ENCODE measurements at places on chromosomes 16 and 17.
A peak's percentile ranks its signal among the peaks of the same experiment; 100 is the strongest.

DNA sequence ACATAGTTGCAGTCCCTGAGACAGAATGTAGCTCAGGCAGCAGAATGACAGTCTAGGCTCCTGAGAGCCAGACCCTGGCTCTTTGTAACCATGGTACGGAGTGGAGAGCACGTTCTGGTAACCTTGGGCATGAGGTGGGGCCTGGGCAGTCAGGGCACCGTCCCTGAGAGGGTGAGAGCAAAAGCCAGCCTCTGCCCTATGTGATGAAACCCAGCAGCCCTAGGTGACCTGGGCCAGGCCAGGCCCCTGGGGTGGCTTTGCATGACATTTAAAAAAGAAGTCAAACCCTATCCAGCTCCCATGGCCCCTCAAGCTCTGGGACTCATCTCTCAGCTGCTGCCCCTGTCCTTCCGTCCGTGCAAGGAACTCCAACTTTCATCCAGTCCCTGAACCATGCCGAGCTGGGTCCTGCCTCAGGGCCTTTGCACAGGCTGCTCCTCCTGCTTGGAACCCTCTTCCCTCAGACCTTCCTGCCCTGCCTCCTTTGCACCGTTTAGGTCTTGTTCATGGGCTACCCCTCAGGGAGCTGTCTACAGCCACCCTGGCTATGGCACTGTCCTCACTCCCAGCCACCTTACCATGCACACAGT is 188.6 kb downstream of the NTN1 start:
- DNase-seq, result no peak

GRCh38 chr17:55427587-55427882 is 5.9 kb upstream of the MMD start:
- DNase-seq, result no peak

- DNase-seq, result no peak
Observed at GRCh38 chr16:3190949-3191353, 2.9 kb downstream of the OR1F1 start.

DNA sequence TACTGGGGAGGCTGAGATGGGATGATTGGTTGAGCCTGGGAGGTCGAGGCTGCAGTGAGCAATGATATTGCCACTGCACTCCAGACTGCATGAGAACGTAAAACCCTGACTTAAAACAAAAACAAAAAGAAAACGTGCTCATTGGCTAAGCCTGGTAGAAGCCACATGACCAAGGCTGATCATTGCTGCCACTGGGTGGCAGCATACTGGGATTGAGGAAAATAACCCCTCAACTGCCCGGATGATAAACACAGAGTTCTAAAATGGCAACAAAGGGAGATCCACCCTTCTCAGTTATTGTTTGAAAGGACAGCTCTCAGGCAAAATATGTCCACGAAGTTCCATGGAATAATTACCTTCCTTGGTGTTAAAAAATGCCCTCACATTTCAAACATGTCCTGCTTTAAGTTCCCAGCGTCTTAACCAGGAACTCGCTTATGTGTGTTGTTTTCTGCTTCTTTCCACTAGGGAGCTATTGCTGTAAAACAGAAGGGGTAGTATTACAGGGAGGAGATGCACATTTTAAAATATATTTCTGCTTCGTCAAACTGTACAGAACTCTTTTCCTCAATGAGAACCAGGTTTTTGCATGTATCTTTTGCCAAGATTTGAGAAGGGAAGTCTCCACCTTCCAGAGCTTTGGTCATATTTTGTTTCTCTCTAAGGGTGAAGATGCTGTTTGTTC is 675.3 kb downstream of the MAF start:
- DNase-seq, result peak; percentile 61

DNA sequence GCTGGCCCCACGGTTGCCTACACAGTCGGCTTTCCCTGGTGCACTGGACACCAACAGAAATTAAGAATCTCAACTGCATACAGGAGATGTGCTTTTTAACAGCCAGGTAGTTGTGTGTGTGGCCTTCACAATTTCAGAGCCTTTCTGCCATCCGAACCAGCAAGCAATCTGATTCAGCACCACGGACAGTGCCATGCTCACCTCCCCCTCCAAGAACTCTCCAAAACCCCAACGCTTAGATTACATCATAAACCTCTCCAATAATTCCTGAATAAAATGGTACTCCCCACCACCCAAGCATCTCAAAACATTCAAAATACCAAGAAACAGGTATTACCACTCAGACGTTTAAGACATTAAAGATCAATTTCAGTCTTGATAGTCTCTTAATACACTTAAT is 31.8 kb downstream of the USP7 start:
- peak; percentile 74 for DNase-seq

DNA sequence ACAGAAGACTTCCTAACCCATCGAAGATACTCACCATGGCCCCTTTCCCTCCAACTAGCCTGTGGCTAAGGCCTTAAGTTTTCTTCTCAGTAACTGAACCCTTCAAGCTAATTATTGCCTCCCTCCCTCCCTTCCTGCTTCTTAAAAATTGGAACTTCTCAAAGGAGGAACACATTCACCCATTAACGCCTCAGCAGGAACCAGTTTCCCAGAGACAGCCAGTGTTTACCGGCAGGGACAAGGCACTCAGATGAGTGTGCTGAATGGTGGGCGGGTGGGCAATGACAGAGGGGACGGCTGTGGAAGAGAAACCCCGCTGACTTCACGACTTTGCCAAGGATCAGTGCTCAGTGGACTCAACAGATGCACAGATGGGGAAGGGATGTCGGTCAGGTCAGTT is 20.3 kb downstream of the PITPNA start:
- no peak for DNase-seq

GRCh38 chr16:28086186-28087139 is 22.9 kb upstream of the GSG1L start:
- no peak for DNase-seq

GRCh38 chr16:55756963-55757362 is 75.9 kb downstream of the CES1 start:
- no peak for DNase-seq

- no peak for DNase-seq
Observed at GRCh38 chr16:11636172-11636721, 32.0 kb upstream of the SNN start.

- DNase-seq, result no peak
Observed at GRCh38 chr17:49787884-49788477, 500 bp upstream of the KAT7 start.

GRCh38 chr17:40430272-40431230 is 12.7 kb upstream of the IGFBP4 start:
- no peak for DNase-seq

DNA sequence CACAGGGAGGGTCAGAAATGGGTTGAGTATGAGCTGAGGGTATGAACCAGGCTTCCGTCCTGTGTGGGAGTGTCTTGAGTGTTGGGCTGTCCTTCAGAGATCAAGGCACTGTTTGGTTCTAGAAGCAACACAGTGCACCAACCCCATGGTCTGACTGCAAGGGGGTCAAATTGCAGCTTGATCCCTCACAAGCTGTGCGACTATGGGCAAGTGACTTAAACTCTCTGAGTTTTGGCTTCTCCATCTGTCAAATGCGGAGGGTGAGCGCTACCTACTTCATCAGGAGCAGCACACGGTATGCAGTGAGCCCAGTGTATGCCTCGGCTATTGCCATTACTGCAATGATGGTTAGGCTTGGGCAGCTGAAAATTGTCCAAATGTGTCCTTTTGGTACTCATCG is 21.0 kb downstream of the SEC14L5 start:
- DNase-seq, result no peak

DNA sequence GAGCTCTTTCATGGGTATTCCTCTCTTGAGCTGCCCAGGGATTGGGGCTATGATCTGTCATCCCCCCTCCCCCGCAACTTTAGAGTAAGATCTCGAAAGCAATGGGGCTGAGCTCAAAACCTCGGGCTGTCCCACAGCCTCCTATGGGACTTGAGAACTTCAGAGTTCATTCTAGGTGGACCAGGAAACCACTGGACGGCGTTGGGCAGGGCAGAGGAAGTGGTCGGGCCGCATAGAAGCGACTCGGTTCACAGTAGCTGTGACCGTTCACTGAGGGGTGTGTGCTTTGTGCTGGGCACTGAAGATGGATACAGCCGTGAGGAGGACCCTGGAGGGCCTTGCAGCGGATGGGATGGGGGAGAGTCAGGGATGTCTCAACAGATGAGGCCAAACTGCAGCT is 292.0 kb downstream of the CPPED1 start:
- no peak for DNase-seq

DNA sequence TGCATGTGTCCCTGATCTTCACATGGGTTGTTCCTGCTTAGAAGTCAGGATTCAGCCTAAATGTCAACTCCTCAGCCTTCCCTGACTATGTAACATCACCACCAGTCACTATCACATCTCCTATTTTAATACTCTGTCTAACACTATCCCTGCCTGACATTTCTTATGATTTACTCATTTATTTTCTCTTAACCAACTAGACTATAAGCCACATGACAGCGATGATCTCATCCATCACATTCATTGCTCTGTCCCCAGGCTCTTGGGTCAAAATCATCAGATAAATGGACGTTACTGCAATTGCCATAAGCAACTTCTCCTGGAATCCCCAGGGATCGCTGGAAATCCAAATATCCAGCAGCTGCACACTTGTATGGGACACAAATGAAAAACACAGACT is 15.7 kb downstream of the CDRT4 start:
- no peak for DNase-seq

DNA sequence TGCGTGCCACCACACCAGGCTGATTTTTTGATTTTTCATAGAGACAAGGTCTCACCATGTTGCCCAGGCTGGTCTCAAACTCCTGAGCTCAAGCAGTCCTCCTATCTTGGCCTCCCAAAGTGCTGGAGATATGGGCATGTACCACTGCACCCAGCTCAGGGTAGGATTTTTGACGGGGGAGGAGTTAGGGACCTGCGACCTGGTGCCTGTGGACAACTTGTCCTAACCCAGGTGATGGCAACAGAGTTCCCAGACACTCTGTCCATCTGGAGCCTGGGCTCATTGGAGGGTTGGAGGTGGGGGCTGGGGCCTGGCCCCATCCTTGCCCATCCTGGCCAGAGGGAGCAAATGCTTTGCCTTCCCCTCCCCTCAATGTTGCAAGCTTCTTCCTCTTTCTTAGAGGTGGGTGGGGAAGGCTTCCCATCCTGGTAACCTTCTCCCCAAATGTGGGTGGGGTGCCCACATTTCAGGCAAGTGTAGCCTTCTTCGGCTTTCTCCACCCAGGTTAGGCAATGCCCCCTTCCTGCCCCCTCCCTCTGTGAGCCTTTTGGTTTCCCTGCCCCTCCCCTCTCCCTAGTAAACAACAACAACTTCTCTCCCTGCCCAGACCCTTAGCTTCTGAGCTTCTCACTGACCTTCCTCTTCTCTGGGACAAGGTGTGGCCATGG is 24.9 kb downstream of the RARA start:
- DNase-seq, result no peak

- no peak for DNase-seq
Observed at GRCh38 chr16:23491490-23492391, 18.6 kb downstream of the GGA2 start.

GRCh38 chr16:63563819-63564505 is 1527.7 kb upstream of the CDH8 start:
- DNase-seq, result no peak

DNA sequence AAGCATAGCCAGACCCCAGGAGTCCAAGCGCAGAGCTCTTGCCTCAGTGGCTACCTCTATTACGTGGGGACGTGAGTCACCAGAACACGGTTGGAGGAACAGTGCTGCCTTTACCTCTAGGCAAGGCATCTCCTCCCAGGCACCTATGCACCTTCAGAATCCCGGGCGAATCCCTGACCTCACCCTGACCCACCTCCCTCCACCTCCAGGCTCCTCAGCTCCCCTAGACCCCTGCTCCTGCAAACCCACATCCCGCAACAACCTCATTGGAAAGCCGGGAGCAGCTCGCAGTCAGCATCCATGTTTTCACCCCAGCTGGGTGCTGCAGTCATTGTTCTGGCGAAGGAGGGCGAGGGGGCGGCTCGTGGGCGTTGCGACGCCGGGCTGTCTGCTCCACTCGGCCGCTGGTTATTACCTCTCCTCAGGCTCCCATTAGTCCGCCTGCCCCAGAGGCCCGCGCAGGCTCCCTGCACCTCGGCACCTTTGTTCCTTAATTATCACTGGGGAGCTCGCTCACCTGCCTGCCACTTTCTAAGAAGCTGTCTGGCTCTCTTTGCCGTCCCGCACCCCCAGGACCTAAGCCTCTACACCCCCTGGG is 24.6 kb upstream of the DLX4 start:
- no peak for DNase-seq

- DNase-seq, result no peak
Observed at GRCh38 chr16:56903866-56904265, 28.1 kb upstream of the HERPUD1 start.

- no peak for DNase-seq
Observed at GRCh38 chr17:40695874-40696472, 7.6 kb downstream of the KRT24 start.

GRCh38 chr16:46768809-46769208 is 20.7 kb upstream of the MYLK3 start:
- no peak for DNase-seq

DNA sequence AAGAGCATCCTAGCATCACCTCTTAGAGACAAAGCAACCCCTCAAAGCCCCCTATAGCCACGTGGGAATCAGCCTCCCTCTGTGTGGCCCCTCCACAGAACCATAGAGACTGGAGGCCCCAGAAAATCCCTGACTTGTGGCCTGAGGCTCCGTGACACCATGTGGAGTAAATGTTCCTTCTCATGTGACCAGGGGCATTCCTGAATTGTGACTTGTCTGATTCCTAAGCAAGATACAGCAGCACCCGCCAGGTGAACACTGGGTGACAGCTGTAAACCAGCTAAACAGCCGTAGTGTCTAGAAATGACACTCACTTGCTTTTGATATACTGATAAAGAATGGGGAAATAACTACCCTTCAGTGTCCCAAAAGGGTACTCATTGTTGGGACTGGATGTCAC is 79.0 kb downstream of the DYNLRB2 start:
- DNase-seq, result no peak

DNA sequence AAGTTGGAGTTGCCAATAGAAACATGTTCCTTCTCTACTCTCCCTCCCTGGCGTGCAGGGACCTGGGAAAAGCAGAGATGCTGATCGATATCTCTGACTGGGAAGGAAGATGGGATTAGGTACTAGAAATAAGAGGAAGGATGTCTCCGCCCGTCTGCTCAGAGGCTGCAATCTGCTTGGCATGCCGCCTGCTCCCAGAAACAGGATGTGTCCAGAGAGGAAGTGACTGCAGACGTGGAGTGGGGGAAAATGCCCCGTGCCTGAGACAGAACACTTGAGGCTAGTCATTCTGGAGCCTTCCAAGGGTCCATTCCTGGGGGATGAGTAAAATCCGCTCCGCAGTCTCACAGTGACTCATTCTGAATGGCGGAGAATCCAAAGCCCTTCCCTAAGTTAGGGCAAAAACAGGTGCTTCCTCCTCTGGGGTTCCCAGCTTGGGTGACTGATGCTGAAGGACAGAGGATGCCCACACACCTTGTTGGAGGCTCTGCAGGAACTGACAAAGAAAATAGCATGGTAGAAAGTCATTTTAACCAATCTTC is 45.0 kb upstream of the SMURF2 start:
- peak; percentile 79 for DNase-seq

All from KBM-7 (cell line).